ENCODE measurements at places on chromosomes 6 and 20.

DNA sequence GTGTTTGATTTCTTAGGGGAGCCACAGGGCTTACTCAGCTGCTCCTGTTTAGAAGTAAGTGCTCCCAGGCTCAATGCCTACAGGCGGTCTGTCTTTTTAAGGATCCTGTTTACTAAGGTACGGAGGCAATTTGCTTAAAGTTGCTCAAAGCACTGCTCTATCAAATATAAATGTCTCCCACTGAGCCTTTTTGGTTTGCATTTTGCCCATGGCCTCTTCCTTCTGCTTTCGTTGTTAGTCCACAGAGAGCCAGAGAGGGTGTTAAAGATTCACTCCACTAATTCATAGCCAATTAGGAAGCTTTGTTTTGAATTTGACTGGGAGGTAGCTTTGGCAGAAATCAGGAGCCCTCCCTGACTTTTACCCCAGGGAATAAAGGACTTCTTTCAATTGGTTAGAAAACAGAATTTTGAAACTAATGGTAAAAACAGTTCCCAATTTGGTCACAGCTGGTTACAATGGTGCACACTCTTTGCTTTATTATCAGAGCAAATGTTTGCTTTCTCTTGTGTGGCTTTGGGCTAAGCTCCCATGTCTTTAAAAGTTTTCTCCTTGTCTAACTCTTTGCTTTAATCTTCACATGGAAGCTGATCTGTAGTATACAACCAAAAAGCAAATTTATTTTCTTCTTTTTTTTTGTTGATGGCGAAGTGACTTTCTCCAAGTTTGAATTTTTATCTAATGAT lies 126.2 kb downstream of the IMPG1 start:
- DNase-seq = no peak

DNA sequence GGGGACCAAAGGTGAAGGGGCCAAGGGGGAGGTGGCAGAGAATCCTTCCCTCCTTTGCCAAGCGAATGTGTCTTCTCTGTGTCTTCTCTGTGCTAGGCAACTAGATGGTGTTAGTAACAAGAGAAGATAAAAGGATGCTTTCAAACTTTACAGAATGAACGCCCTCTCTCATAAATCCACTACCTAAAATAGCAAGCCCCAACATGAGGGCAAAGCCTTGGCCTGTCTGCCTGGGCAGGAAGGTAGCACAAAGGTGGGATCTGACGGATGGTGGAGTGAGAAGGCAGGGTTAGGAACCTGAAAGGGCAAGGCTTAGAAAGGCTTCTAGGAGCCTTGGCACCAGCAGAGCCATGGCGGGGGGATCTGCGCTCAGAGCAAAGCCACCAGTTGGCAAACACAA lies 13.6 kb upstream of the TGM3 start:
- DNase-seq = no peak

DNA sequence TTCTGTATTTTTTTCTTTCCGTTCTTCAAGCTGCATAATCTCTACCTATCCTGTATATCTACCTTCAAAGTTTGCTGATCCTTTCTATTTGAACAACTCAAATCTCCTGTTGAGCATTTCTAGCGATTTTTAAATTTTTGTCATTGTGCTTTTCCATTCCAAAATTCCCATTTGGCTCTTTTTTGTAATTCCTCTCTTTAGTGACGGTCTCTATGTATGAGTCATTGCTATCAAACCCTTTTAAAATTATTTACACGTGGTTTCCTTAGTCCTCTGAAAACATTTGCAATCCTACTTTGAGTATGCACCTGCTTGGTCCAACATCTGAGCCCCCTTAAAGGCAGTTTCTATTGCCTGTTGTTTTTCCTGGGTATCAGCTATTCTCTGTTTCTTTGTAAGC lies 100.5 kb upstream of the FOXC1 start:
- no peak for DNase-seq

DNA sequence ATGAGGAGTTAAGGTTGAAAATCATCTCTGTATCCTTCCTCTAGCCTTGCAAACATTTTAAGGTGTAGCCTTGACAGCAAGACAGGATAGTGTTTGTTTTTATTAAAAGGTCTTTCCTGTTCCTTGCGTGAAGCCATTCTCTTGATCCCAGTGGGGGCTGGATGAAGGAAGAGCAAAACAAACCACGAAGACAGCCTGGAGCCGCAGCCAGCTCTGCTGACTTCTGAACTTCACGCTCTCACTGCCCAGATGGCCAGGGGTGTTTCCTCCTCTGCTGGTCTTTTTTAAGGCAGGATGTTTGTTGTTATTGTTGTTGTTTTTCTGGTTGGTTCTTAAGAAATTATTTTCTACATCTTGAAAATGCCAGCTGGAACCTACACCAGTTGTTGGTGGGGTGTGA lies 156.4 kb downstream of the MTHFD1L start:
- no peak for DNase-seq

- no peak for DNase-seq
Observed at GRCh38 chr20:49165611-49166010, 22.5 kb downstream of the STAU1 start.

DNA sequence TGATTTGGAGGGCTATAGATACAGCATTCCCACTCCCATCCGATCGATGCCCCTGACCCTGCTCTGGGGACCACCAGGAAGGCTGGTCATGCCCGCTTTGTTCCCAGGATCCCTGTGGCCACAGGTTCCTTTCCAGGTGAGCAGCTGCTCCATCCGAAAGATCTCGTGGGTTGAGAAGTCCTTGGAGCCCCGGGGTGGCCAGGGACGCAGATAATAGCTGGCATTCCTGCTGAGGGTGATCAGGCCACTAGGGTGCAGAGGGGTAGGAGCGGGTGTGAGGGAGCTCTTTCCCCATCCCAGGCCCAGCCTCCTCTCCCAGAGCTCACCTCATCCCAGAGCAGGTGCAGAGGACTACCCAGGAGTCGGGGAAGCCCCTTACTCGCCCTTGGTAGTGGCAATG lies 7.4 kb downstream of the ADAM33 start:
- DNase-seq = no peak

GRCh38 chr6:169230322-169230665 lies 23.4 kb downstream of the THBS2 start:
- DNase-seq = no peak

DNA sequence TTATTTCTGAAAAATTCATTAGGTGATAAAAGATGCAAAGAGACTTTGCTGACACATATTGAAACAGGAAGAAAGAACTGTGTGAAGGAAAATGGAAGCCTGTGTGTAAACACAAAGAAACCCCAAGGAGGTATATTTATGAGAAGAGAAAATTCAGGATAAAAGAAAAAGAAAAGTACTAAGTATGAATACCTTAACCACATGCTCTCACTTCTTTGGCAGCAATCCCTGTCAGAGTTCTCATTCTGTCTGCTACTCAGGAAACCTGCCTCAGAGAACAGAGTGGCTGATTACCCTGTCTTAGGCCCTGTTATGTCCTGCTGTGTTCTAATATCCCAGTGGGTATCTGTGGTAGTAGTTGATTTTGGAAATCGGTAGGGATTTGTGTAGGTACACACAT lies 457.9 kb downstream of the TBC1D32 start:
- DNase-seq = no peak

GRCh38 chr20:14883324-14883723 lies 545.9 kb upstream of the FLRT3 start:
- DNase-seq = no peak

DNA sequence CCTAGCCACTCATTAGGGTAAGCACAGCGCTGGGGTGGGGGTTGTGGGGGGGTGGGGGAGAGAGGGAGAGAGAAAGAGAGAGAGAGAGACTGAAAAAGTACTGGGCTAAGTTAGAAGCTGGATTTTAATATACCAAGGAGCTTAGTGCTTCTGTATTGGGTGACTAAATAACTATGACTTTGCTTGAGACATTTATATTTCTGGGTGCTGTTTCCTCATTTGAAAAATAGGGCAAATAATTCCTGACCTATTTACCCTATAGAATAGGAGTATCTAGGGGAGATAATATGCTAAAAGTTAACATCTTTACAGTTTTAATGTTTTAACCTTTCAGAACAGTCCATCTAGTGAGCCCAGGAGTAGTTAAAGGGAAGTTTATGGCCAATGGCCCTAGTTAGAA lies 7.7 kb downstream of the NKAIN2 start:
- no peak for DNase-seq

DNA sequence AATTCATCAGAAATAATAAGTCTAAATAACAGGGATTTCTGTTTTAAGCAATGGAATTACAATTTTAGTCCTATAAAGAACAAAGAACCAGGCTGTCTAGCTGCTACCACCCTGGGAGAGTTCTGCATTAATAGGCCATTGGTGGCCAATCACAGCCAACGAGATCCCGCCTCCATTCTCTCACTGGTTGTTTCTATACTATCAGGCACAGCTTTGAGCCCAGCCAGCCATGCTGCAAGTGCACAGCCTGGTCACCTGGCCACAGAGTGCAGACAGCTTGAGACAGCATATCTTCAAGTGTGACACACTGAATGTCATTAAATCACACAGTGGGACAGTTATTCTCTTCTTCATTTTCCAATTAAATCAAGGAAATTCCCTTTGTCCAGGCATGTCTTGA lies 16.1 kb upstream of the RAB22A start:
- no peak for DNase-seq

DNA sequence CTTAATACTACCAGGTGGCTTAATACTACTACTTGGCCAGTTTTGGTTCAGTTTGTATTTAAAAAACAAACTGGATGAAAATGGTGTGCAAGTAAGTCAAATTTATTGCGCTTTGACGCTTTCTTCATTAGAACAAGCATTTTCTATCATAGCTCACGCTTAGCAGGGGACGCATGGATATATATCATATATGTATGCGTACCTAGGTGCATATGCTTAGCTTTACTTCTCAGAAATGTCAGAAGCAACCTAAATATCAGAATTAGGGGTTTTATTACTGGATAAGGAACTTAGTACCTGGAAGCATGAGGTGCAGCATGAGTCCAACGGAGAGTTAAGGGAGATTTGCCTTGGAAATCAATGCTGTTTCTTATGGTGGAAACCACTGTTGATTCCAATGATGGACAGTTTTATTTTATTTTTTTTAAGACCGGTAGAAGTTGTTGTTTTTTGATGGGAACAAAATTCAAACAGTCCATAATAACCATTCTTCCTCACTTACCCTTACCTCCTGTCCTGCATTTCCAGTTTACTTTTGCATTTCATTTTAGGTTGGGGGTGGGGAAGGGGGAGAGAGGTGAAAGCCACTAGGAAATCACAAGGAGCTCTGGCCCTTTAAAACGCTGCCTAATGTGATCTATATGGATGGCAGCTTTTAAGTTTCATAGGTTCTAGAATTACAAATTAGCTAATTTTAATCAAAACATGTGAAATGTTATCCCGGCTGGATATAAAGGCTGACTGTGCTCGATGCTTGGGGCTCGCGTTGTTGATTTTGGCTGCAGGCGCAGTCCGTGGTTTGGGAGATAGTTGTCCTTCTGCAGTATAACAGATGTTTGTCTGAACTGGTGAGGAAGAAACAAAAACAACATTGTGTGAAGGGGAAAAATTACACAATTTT lies 2.1 kb downstream of the SOBP start:
- no peak for DNase-seq

GRCh38 chr6:83459663-83460062 lies 28.8 kb upstream of the ME1 start:
- DNase-seq = peak; percentile 47

GRCh38 chr6:111624401-111625098 lies 18.9 kb upstream of the TRAF3IP2 start:
- DNase-seq = peak; percentile 50

DNA sequence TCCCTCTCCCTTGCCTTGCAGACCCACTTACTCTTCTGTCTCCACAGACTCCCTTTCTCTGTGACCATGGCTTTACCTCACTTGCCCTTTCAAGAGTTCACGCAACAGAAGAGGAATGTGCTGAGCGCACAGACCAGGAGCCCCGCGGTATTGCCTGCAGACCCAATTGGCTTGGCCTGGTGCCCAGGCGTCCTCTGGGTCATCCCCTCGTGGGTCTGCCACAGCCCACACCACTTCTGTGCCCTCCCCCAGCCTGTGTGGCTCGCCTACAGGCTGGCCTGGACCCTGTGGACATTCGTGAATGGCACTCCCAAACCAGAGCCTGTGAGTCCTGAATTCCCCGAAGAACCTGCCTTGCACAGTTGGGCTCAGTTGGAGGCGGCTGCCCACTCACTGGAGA lies 15.3 kb upstream of the NINL start:
- DNase-seq = no peak

DNA sequence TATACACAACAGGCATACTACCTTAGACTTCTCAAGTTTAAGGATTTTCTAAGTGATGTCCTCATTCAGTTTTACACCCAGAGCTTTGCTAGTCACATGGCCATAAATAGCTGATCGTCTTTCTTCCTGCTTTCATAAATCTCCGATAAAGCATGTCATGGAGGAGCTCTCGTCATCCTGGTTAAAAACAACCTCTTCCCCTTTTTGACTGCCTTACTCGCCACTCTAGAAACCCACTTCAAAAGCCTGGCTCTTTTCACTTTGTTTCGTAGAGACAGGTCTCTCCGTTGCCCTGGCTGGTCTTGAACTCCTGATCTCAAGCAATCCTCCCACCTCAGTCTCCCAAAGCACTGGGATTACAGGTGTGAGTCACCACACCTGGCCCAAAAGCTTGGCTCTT lies 67.0 kb upstream of the SMIM29 start:
- peak; percentile 67 for DNase-seq

DNA sequence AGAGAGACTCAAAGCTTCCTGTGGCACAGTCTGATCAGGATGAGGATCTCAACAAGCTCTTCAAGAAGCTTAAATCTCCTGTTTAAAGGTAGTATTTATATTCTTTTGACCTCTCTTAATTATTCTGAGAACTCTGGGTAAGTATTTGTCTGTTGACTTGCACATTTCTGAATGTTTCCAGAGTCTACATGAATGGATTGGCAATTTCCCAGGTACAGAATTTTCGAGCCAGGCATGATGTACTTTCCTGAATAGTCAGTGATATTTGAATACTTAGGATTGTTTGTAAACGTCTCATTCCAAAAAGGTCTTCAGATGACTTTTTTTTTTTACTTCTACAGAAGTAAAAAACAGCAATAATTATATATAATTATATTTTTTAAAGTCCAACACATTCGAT lies 293.4 kb downstream of the TBC1D32 start:
- DNase-seq = no peak

Measured in AML-193 (cell line).